ENCODE measurements at places on chromosomes 6 and 20.

DNA sequence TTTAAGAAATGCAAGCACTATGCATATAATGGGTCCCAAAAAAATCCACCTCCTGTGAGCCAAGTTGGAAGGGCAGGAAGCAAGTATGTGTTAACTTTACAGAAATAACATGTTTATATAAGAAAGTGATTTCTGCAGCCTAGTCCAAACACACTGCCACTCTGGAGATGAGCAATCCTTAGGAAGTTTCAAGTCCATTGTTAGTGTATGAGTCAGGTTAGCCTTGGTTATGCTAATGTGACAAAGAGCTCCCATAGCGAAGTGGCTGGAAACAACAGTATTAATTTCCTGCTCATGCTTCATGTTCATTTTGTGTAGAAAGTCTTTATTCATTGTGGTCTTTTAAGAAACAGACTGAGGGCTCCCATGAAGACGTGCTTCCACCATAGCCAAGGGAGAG, 121.4 kb downstream of the TBXT start:
- DNase-seq, result no peak

DNA sequence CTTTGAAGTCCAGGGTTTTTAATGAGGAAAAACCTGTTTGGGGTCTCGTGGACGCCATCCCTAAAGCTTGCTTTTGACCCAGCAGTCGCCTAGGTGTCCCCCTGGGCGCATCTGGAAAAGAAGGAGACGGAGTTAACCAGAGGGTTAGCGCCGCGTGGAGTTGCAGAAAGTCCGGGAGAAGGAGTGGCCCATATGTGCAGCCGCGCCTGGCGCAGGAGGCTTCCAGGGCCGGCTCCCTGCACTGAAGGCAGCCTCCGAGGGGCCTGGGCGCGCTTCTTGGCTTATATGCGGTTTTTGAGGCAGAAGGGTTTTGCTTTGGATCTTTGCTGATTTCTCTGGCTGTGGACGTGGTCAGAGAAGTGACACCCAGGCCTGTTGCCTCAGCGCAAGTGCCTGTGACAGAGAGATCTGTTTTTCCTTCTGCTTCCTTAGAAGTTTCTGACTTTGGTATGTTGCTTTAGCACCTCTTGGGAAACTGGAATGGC, 987 bp downstream of the TMEM181 start:
- DNase-seq, result no peak

GRCh38 chr20:21513181-21513663, 642 bp downstream of the NKX2-2 start:
- DNase-seq, result no peak

DNA sequence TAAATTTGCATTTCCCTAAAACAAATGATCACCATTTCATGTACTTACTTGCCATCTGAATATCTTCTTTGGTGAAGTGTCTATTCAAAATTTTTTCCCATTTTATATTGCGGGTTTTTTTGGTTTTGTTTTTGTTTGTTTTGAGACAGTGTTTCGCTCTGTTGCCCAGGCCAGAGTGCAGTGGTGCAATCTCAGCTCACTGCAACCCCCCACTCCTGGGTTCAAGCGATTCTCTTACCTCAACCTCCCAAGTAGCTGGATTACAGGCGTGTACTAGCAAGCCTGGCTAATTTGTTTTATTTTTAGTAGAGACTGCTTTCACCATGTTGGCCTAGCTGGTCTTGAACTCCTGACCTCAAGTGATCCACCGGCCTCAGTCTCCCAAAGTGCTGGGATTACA, 9.1 kb upstream of the REPS1 start:
- no peak for DNase-seq

GRCh38 chr6:125797886-125798444, 7.2 kb downstream of the NCOA7 start:
- no peak for DNase-seq

GRCh38 chr20:40714916-40715315, 25.9 kb upstream of the MAFB start:
- DNase-seq, result no peak

GRCh38 chr20:47981222-47981621, 195.9 kb upstream of the SULF2 start:
- DNase-seq, result no peak

DNA sequence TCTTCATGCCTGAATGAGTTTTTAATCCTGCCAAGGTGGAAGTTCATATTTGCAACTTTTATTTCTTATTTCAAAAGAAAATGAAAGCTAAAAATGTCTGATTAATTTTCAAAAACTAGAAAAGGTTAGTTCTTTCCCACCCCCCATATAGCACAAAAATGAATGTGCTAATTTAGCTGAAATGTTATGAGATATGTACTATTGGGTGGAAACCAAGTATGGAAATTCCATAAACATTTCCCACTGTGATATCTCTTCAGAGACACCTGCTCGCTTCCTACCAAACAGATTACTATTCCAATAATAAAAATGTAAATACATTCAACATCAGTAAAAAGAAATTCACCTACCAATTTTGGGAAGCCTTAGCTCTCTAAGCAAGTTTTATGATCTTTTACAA, 678.6 kb upstream of the ID4 start:
- DNase-seq, result no peak

- DNase-seq, result no peak
These were observed 209.2 kb upstream of the ASCC3 start for GRCh38 chr6:101090281-101090680.

DNA sequence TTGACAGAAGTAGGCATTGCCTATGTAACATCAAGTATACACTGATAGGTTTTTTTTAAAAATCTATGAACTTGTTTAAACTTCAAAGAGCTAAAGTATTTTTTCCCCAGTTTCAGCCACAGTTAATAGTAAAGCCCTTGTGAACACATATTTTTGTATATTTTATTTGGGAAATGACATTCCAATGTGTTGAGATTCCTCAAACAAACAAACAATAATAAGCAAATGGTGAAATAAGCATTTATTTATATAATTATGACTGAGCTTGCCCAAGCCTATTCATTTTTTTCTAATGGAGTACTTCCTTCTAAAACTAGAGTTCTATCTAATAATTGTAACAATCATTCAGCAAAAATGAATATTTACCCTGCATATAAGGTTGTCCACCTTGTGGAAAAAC, 12.5 kb downstream of the SYCP2 start:
- no peak for DNase-seq

GRCh38 chr20:62347445-62347844, 19.7 kb downstream of the LAMA5 start:
- no peak for DNase-seq

GRCh38 chr6:166955865-166956443, 396 bp downstream of the RNASET2 start:
- DNase-seq, result no peak

- no peak for DNase-seq
These were observed 65.4 kb upstream of the RIN2 start for GRCh38 chr20:19692685-19693119.

- no peak for DNase-seq
These were observed 52.5 kb downstream of the HLA-A start for GRCh38 chr6:29994826-29995225.

GRCh38 chr6:143603455-143603854, 74.3 kb upstream of the PHACTR2 start:
- no peak for DNase-seq

- no peak for DNase-seq
These were observed 63.9 kb downstream of the FARS2 start for GRCh38 chr6:5325173-5325572.

DNA sequence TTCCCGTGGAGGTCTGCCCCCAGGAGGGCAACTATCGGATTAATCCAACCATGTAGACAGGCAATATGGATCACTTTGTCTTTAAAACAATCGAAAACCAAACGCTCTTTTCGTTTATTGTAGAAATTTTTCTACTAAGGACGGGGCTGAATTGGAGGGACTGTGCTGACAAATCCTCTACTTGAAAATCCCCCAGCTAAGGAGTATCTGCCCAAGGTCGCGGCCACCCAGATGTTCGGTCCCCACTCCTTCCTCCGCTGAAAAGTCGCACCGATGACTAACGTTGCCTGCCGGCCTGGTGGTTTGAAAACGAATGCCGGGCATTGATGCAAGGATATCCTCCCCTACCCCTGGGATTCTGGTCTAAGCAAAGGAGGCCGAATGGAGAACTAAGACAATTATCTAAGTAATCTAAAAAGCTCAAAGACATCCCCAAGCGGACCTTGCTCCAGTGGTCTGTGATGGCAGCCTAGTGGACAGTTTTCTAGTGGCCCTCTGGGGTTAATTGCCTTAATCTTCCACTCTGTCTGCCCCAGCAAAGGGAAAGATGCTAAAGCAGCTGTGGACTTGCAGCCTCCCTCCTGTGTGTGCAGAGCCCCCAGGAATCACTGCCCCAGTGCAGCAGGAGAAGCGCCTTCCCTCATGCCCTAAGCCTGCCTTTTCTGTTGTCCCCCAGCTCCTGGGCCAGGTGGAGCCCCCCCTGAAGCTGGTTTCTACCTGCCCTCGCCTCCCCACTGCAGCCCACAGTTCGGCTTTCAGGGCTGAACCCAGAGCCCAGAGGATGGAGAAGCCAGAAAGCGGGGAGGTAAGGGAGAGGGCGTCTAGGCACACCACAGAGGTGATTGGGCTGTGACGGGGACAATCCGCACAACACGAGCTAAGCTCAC, 3.6 kb upstream of the FOXC1 start:
- DNase-seq, result no peak

DNA sequence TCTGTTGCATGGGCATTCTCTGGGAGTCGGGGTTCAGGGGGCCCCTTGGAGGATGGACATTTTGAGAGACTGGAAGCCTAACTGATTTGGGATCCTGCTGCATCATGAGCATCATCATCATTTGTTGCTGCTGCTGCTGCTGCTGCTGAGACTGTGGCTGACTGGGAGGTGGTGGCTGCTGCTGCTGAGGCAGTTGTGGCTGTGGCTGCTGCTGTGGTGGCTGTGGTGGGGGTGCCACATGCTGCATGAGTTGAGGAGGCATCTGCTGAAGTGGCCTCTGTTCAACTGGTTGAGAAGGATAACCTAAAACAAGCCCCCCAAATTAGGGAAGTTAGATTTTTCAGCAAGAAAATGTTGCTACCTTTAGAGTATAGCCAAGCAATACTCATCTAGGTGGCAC, 38.9 kb downstream of the TP53INP2 start:
- no peak for DNase-seq

- DNase-seq, result no peak
These were observed 77.1 kb upstream of the SLC22A23 start for GRCh38 chr6:3533981-3534380.

- no peak for DNase-seq
These were observed 26.2 kb downstream of the CCN2 start for GRCh38 chr6:131924881-131925474.

GRCh38 chr6:6588924-6589709, 597 bp downstream of the LY86 start:
- DNase-seq, result no peak

DNA sequence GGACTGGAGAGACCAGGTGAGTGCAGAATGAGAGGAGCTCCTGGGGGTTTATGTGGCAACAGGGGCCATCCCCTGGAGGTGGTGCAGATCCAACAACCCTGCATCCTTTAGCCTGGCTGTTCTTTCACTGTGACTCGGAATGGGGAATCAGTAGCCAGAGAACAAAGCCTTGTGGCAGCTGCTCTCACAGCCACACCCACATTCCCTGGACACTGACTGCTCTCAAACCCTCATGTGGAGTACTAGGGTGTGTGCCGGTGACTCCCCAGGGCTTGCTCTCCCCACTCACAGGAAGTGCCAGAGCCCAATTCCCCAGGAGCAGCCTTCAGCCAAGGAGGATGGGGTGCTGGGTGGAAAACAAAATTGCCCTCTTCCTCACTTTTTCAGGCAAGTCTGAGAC, 30.2 kb upstream of the GGTLC1 start:
- no peak for DNase-seq
